Stimulated activated CD4-positive, alpha-beta T cell treated with anti-CD3 and anti-CD28 coated beads, Interleukin-12 subunit alpha, Interleukin-12 subunit beta, amount 100 ng/mL, for 4 hours (primary cell): ENCODE measurements at places on chromosomes 6 and 20.

- no peak for DNase-seq
These were observed 494.9 kb downstream of the KIF16B start for GRCh38 chr20:16078172-16078898.

- no peak for DNase-seq
These were observed 28.6 kb upstream of the GTSF1L start for GRCh38 chr20:43755390-43755789.

- no peak for DNase-seq
These were observed 48.2 kb upstream of the AKAP12 start for GRCh38 chr6:151191527-151191926.

DNA sequence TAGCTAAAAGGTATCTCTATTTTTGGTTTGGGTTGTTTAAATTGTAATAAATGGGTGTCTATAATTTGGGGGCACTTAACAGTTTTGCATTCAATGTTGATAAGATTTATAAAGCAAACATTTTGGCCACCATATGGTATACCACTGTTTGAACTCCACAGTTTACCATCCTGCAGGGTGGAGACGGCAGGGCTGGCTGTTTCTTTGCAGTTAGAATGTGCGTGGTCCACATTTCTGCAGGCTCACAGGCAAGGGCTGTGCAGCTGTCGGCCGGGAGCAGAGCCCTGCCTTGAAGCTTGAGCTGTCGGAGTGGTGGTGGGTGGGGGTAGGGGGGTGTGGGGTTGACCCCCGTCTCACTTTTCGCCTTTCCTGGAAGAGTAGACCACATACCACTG lies 135.9 kb downstream of the CDH4 start:
- DNase-seq, result no peak

- DNase-seq, result no peak
These were observed 36.7 kb downstream of the STAU1 start for GRCh38 chr20:49151436-49151835.

DNA sequence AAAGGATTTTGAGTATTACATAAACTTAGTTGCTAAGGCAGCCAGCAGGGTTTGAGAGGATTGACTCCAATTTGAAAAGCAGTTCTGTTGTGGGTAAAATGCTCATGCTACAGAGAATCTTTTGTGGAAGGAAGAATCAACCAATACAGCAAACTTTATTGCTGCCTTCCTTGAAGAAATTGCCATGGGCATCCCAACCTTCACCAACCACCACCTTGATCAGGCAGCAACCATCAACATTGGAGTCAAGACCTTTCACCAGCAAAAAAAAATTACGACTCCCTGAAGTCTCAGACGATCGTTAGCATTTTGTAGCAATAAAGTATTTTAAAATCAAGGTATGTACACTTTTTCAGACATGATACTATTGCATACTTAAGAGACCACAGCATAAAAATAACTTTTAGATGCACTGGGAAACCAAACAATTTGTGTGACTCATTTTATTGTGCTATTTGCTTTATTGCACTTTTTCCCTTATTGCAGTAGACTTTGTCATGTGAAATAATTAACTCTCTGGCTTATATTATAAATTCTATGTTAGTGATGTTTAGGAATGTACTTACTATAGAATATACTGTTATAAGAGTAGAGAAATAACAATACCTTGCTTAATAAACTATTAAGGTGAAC lies 390.8 kb downstream of the CDKAL1 start:
- DNase-seq, result no peak

DNA sequence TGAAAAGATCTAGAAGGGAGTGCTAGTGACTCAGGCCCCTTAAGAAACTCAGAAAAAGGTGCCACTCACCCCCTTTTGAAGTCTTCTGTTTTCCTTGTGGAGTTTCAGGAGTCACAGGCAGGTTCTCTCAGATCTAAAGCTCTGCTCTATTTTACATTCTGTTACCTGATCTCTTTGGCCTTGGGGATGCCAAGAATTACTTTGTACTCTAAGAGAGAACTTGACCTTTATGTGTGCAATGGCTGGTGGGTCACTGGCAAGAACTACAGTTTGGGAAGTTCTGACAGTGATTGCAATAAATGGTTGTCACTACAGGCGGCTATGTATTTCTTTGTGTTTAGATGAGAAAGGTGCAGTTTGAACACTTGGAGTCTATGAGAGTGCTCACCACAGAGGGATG lies 24.2 kb upstream of the ENPP4 start:
- DNase-seq, result no peak

GRCh38 chr6:170276369-170277057 lies 14.4 kb downstream of the DLL1 start:
- no peak for DNase-seq

- no peak for DNase-seq
These were observed 73.9 kb downstream of the PTPRK start for GRCh38 chr6:128446497-128446896.

- DNase-seq, result no peak
These were observed 347.9 kb upstream of the SPTLC3 start for GRCh38 chr20:12660918-12661317.

- DNase-seq, result no peak
These were observed 353.1 kb upstream of the TSHZ2 start for GRCh38 chr20:52619101-52619500.

GRCh38 chr6:136737374-136737844 lies 54.9 kb downstream of the MAP3K5 start:
- no peak for DNase-seq

- DNase-seq, result no peak
These were observed 74.5 kb upstream of the FRMD1 start for GRCh38 chr6:168153553-168153952.

- DNase-seq, result no peak
These were observed 133.4 kb upstream of the MYLIP start for GRCh38 chr6:15995493-15995892.

GRCh38 chr6:41767112-41767833 lies 12.4 kb downstream of the FRS3 start:
- no peak for DNase-seq
